Caco-2 (cell line): ENCODE measurements at places on chromosomes 5 and 9.

GRCh38 chr5:174793684-174794328 is 69.4 kb downstream of the MSX2 start:
- DNase-seq: peak; percentile 81

DNA sequence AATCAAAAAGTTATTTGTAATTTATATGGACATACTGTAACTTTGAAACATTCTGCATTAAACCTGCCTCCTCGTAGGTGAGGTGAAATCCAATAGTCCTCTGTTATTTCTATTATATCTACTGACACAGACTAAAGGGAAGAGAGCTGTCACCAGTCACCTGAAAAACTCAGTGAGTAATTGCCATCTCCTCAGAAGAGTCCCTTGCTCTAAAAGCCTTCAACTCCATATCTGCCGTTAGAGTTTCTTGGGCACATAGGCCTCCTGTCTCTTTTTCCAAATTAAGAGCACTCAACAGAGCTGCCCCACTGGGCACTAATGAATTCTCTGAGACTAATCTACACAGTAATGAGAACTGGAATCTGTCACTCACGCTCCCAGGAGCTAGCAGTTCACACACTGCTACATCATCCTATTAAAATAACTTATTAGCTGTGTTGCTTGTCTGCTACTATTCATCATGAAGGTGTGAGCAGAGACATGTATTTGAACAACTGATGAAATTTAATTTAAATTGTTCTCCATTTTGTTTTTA is 67.3 kb upstream of the VCAN start:
- DNase-seq: no peak

GRCh38 chr9:88781628-88782391 is 209.5 kb upstream of the S1PR3 start:
- no peak for DNase-seq

DNA sequence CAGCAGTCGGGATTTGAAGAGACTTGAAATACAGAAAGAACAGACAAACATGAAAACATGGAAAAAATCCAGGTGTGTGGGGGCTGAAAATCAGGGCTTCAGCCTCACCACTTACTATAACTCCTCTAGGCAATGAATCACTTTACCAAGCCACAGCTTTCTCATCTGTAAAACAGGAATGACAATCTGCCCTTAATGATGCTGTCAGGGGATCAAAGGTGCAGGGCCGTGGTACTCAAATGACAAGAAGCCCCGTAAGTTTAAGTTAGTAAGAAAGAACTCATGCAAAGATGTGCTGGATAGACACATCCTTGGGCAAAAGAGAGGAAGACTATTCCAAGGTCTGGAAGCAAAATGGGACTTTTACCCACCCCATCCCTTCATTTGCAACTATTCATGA is 34.7 kb downstream of the FBXW2 start:
- no peak for DNase-seq
